ENCODE measurements at places on chromosomes 1 and 21.

DNA sequence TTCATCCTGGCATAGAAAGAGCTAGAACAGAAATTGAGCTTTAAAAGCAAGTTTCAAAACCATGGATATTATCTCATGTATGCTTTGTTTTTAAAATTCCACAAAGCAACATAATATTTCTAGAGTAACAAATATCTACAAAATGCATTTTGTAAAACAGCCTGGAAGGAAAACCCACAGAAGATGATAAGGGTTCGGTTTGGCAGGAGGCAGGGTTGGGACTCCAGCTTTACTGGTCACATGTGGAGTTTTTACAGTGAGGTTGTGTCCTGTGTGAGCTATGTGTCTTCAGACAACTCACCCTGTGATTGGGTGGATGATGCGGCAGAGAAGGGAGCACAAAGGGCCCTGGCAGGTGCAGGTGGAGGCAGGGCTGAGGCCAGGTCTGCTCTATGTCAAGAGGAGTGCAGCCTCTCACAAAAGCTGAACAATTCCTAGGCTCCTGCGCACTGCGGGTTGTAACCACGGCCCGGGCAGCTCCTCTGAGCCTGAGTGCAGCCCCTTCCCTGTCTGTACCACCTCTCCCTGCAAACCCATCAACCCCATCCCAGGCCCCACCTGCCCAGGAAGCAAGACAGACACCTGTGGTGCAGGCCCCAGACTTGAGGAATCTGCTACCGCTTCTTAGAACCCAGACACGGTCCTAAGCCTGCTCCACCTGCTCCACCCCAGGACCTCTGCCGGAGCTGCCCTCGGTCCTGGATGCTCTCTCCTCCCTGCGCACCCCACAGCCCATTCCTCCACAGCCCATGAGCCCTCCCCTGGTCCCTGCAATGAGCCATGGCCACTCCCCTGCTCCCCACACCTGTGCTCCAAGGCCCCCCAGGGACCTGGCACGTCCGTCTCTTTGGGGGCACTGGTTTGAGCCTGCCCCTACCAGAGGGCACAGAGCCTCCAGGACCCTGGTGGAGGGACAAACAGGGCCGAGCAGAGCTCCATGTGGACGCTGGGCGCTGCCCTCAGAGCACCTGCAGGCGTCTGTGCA lies 2.8 kb upstream of the COL18A1 start:
- DNase-seq = no peak

- no peak for DNase-seq
These were observed 9.9 kb upstream of the HSPG2 start for GRCh38 chr1:21946836-21947587.

DNA sequence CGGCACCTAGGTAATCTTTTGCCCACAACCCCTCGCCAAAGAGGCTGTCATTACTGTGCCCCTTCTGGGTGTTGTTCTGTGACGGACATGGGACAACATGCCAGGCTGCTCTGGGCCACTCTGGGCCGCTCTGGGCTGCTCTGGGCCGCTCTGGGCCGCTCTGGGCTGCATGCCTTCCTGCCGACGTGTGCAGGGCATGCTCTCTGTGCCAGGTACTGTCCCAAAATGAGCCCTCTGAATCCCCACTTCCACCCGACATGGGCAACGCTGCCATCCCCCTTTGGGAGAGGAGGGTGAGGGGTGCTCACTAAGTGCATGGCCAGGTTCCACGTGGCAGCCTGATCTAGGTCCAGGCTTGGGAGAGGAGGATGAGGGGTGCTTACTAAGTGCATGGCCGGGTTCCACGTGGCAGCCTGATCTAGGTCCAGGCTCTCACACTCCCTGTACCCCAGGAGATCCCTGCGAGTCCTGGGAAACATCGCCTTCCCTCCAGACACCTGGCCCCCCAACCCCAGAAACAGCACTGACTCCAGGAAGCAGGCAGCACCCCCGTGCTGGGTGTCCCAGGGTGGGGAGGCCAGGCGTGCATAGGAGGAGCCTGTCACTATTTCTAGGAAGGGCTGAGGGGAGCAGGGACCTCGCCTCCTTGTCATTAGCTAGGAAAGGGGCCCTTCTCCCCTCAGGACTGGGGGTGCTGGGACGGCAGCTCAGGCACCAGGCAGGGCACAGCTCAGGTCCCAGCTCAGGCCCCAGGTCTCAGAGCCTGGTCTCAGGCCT lies 16.5 kb downstream of the TTC34 start:
- no peak for DNase-seq

GRCh38 chr1:60950224-60951063 lies 131.9 kb upstream of the NFIA start:
- no peak for DNase-seq

- DNase-seq = no peak
These were observed 423.5 kb downstream of the KIF26B start for GRCh38 chr1:245578308-245578707.

DNA sequence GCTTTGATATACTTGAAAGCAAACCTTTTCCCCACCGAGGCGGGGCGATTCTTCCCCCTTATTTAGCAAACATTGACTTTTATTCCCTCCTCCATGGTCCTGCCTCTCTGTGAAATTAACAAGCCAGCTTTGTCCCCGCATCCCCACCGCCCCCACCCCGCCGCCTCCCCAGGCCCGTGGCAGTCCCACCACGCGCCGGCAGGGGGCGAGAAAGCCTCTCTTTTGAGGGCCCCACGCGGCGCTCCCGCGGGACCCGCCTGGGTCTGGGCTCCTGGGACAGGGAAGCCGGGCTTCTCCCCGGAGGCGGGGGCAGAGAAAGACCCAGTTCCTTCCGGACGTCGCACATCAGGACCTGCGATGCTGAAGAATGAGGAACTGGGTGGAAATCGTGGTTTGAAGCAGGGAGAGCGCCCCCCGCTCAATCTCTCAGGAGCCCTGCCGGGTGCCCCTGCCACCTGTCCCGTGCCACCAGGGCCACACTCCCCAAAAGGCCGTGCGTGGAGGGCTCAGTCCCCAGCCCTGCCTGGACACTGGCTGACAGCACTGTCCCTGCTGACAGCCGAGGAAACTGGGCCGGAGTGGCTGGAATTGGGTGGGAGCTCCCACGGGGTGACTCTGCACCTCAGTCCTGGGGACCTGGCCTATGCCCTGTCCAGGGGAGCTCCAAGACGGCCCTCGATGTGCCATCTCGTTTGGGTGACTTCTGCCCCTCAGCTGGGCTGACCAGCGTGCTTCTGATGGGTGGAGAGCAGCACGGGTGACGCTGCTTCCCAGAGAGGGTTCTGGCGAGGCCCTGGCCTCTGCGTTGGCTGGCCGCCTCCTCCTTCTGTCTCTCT lies 8.6 kb upstream of the ACTRT2 start:
- DNase-seq = peak; percentile 15

GRCh38 chr1:2049718-2050431 lies at the start of gene PRKCZ:
TSS of gene PRKCZ (plus strand) at chr1:2050411. CDS start at chr1:2050631, 220 bp downstream.
- DNase-seq = peak; percentile 96

- DNase-seq = no peak
These were observed 20.5 kb downstream of the SOX13 start for GRCh38 chr1:204093421-204093717.

- no peak for DNase-seq
These were observed 4.6 kb downstream of the LMX1A start for GRCh38 chr1:165351863-165352441.

All from activated naive CD4-positive, alpha-beta T cell (primary cell).